ENCODE measurements at places on chromosomes 3 and 15.

DNA sequence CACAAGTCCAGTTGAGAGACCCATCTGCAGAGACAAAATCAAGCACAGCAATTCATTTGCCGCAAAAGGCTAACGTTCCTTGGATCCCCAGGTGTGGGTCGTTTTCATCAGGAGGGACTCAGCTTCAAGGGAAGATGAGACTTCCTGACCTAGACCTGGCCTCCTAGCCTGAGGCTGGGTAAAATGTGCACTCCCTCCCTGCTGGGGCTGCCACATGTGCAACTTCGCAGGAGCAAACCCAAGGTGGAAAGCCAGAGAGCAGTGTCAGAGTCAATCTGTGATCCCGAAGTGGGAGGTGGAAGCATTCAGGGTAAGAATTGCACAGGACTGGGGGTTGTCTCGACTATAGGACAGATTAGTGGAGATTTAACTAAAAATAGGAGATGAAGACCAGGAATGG is 164.7 kb upstream of the UMPS start:
- no peak for DNase-seq

DNA sequence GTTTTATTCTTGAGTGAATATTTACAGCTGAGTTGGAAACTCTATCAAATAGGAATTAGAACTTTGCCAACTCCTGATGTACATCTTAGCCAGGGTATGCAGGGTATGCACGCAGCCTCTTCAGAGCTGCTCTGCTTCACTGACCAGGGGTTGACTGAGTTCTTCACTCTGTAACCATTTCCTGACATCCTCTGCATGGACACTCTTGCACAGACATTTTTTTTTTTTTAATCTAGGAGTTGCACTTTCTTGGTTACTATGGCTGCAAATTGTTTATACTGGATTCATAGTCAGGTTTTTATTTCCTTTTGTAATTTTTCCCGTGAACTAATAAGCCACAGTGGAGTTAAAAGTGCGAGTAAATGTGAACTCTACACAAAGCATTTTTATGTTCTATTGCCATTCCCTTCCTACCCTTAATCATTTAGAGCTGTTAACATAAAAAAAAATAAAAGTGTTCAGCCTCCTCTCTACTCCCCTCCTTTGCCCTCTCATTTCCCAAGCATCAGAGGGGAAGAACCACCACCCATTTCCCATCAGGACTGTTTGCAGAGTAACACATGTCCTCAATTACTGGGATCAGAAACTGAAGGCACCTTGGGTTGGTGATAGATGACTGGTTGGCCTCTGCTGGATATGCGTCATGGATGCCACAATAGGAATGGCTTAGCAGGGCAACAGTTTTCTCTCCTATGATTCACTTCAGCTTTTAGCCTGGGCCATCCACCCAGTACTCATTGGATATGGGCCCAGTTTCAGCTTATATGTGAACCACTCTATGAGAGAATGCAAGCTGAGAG is 54.0 kb downstream of the DUT start:
- DNase-seq: peak; percentile 99

DNA sequence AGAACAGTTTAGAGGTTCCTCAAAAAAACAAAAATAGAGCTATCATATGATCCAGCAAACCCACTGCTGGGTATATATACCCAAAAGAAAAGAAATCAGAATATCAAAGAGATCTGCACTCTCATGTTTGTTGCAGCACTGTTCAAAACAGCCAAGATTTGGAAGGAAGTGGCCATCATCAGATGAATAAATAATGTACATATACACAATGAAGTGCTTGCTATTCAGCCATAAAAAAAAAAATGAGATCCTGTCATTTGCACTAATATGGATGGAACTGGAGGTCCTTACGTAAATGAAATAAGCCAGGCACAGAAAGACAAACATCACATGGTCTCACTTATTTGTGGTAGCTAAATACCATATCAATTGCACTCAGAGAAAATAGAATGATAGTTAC is 58.4 kb downstream of the SCAPER start:
- DNase-seq: no peak

- DNase-seq: no peak
These were observed 138.4 kb downstream of the IGF1R start for GRCh38 chr15:98786717-98787116.

DNA sequence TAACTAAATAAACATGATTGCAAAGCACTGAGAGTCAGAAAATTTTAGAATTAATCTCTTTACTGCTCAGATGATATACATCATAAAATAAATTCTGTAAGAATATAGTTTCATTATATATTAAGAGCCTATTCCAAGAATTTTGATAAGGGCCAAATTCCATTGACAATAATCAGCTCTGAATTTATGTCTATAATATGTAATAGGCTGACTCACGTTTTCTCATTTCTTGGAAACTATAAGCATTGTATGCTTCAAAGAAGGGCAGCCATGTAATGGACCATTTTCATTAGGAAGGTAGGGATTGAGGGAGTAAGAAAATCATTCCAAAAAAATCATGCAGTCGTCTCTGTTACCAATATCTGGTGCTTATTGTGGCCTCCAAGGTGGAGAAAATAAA is 315.9 kb downstream of the ZIC4 start:
- DNase-seq: peak; percentile 6

GRCh38 chr15:46280762-46281542 is 646.1 kb downstream of the SQOR start:
- peak; percentile 16 for DNase-seq

- DNase-seq: no peak
These were observed 55.9 kb downstream of the SGO1 start for GRCh38 chr3:20130106-20130505.

DNA sequence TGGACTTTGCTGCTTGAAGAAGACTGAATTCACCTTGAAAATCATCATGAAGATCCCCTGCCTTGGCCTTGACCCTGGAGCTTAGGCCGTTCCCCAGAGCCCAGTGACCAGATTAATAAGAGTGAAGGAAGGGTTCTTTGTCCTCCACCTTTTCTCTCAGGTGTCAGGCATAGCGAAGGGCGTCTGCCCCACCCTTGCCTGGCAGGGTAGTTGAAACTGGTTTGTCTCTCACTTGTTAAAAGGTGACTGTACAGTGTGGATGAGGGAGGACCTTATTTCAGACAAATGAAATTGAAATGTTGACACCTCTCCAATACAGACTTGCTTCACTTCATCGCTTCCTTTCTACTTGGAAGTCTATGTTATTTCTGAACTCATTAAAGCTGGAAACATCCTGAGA is 223.7 kb upstream of the BHLHE40 start:
- no peak for DNase-seq

GRCh38 chr3:129320825-129321487 is 42.3 kb downstream of the HMCES start:
- DNase-seq: no peak

Measured in EH (cell line).